Stimulated activated CD8-positive, alpha-beta memory T cell treated with anti-CD3 and anti-CD28 coated beads, Interleukin-15, amount 100 ng/mL, for 24 hours (primary cell): ENCODE measurements at places on chromosomes 1 and 21.

- DNase-seq = no peak
Observed at GRCh38 chr1:242530761-242531160, 6.3 kb upstream of the PLD5 start.

DNA sequence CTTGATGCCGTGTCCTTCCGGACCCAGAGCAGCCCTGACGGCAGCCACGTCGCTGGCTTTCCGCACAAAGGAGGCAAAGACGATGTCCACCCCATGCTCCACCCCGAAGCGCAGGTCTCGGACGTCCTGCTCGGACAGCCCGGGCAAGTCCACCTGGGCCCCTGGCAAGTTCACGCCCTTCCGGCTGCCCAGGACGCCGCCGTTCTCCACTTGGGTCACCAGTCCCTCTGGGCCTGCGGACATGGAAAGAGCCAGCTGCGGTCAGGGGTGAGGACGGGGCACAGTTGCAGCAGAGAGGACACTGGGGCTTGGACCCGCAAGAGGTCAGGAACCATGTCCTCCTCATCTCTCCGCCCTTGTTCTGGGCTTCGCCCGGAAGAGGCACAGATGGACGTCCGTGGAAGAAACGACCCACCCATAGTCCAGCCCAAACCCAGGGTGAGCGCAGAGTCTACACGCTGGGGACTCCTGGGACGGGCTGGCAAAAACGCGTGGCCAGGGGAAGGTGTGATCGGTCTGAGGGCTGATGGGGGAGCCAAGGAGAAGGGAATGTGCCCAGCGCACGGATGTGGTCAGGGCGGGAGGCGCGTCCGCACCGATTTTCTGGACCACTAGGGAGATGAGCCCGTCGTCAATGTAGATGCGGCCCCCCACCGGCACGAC lies 6.6 kb downstream of the PKLR start:
- no peak for DNase-seq

- no peak for DNase-seq
Observed at GRCh38 chr1:37473431-37474045, 842 bp upstream of the ZC3H12A start.

DNA sequence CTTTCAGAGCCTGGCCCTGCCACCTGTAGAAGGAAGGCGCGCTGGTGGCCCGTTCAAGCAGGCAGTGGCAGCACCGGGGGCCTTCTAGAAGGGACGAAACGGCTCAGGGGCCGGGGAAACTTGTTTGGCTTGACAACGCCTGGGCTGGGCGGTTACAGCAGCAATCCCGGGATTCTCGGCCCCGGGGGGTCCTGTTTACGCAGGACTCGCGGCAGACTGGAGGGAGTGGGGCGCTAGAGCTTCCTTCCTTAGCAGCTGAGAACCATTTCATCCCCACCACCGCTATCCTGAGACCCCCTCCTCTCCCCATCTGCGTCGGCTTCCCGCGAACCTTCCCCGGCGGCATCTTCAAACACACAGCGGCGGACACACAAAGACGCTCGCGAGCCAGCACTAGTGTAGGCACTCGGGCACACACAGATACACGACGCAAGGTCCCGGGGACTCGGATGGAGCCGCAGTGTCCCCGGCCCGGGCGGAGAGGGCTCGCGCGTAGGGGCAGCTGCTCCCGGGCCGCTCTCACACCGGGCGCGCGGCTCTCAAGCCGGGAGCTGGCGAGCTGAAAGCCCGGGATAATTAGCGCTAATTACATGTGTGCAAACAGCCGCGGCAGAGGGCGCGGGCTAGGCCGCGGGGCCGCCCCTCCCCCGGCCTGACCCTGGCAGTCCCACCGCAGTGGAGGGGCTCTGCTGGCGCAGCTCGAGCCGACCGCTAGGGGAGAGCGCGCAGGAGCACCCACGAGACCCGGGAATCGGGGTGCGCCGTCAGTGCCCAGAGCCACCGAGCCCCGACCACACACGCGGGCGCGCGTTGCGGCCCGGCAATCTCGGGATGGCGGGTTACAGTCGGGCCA lies 271.4 kb downstream of the FOXD2 start:
- no peak for DNase-seq

DNA sequence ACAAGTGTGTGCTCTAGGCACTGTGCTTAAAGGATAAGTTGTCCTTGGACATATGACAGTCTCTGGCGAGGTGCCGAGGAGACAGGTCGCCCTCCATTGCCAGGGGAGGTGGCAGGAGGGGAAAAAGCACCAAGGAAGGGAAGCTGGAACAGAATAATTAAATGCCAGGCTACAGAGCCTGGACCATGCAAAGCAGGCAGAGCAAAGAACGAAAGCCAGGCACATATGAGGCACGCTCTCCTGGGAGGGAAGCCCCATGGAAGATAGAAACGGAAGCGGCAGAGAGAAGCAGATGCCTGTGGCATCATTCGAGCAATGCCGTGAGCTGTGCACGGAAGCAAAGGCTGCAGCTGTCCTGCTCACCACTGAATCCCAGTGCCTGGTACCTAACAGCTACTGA lies 91.2 kb downstream of the JAK1 start:
- no peak for DNase-seq

DNA sequence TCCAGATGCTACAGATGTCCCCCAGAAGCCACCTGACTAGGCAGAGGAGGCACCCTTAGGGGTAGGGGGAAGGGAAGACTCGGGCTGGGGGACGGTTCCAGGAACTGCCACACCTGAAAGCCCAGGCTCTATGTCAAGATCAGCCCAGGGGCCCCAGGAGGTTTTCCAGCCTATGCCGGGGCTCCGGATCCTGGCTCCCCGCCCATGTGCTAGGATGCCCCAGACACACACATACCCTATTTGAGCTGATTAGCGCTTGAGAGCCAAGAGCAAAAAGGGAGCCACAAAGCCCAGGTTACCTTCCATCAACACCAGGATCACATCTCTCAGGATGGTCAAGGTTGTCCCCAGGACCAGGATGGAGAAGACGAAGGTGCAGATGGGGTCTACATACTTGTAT lies 4.5 kb downstream of the SLC30A2 start:
- no peak for DNase-seq

GRCh38 chr21:15495965-15496364 lies 233.8 kb upstream of the USP25 start:
- no peak for DNase-seq

GRCh38 chr1:201122321-201122957 lies 4.5 kb downstream of the ASCL5 start:
- DNase-seq = no peak

GRCh38 chr1:151713044-151713443 lies 3.6 kb downstream of the CELF3 start:
- no peak for DNase-seq

- DNase-seq = no peak
Observed at GRCh38 chr1:30735124-30735523, 11.7 kb upstream of the MATN1 start.

GRCh38 chr1:222009105-222009730 lies 267.3 kb upstream of the DUSP10 start:
- no peak for DNase-seq

DNA sequence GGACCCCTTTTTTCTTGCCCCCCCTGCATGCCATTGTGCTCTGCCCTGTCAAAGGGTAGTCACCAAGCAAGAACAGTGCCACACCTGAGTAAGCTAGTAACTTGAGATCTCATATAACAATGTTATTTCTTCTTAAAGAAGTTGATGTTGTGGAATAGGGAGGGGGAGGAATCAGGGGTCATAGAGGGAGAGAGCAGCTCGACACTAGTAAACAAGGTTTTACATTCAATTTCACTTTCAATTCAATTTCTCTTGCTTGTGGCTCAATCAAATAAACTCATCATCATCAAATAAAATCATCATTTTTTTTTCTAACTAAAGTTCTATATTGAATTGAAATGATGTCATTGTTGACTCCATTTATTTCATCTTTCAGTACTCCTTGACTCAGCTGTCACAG lies 106.4 kb downstream of the CRB1 start:
- DNase-seq = no peak

- no peak for DNase-seq
Observed at GRCh38 chr1:236168716-236169429, 26.5 kb downstream of the GPR137B start.

GRCh38 chr1:207925210-207925609 lies 14.3 kb upstream of the CD34 start:
- DNase-seq = no peak

GRCh38 chr1:5909576-5910275 lies 82.5 kb downstream of the NPHP4 start:
- DNase-seq = no peak
